ENCODE measurements at places on chromosomes 5 and 9. TPM values are rescaled to one million over a fixed set of nuclear protein-coding genes. Genes with fewer than 3 reads are reported as not detected.
A peak's percentile ranks its signal among the peaks of the same experiment; 100 is the strongest.

GRCh38 chr5:42870882-42871418 is 59.3 kb upstream of the SELENOP start:
- DNase-seq: no peak

DNA sequence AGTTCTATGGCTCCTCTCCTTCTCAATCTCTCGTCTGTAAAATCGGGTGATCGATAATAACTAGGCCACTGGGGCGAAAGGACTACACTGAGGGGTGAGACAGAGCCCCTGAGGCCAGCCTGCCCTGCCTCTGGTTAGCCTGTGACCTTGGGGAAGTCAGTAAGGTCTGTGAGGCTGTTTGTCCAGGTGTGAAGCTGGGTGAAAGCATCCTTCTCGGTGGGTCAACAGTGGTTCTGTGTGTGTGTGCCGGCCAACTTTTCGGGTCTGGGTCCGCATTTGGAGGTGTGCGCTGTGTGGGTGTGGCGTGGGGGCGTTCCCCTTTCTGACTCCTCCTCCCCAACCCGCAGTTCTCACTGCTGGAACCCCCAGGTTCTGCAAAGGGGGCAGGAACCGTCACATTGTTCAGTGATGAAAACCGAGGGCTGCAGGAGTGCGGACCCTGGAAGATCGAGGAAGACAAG is 5.0 kb upstream of the RNF44 start:
- no peak for DNase-seq

- DNase-seq: no peak
Observed at GRCh38 chr9:7671847-7672246, 127.7 kb downstream of the DMAC1 start.

- DNase-seq: peak; percentile 100
Observed at GRCh38 chr9:14366076-14366475, 52.1 kb upstream of the NFIB start.

DNA sequence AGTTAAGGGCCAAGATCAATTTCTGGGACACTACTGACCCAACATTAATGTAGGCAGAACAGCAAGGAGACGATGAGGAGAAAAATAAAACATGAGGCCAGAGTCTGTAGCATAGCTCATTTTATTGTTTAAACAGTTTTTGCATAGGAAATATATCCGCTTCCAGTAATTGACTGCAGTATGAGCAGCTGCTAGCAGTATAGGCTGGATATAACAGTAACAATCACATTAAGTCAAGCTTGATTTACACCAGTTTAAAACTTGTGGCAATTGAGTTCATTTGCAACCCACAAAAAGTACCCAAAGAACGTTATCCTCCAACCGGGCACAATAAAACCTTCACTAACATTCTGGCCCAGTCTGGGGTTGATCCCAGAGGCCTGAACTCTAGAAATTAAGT is 232.2 kb downstream of the NFIB start:
- no peak for DNase-seq

DNA sequence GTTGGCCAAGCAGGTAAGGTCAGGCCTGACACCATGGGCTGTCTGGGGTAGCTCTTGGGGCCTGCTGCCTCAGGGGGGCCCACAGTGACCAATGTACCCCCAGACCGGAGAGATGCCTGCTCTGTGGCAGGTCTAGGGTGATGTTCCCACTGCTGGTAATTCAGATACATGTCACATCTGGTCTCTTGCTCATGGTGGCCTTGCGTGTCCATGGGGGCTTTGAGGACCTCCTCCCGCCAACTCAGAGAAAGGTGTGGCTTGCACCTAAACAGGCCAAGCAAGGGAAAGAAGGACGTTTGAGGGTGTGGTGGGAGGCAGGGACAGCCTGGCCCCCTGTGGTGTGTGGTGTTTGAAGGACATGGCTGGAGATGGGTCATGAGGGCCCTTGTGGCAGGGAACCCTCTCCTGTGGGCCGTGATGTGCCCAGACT is 75.2 kb downstream of the PHF2 start:
- DNase-seq: no peak

DNA sequence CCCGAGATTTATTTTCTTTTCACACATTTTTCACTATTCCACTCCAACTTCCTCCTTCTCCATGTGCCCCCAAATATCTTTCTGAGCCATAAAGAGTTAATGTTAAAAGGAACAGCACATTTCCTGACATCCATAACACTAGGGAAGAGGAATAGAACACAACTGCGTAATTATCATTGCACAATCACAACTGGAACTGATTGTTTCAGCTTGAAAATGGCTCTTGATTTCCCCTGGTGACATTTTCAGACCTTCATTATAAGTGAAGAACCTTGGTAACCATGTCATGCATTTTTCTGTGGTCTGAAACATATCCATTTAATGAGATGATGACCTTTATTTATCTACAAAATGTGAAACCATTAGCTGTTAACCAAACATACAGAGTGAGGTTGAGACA is 82.4 kb downstream of the PCSK1 start:
- DNase-seq: no peak

DNA sequence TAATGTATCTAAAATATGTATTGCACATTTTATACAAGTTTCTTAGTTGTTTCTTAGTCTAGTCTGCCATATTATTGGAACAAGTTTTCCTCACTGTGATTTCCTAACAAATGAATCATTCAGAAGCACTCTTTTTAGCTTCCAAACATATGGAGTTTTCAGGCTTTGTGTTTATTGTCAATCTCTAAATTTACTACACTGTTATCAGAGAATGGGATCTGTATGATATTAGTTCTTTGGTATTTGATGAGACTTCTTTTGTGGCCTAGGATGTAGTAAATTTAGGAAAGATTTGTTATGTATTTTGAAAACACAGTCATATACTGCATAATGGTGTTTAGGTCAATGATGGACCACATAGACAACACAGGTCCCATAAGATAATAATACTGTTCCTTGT is 25.7 kb downstream of the SREK1IP1 start:
- no peak for DNase-seq

- peak; percentile 49 for DNase-seq
Observed at GRCh38 chr5:62093976-62094375, 212.0 kb upstream of the KIF2A start.

The RNF183 gene
- total RNA-seq: not detected

The WNK2 gene
- total RNA-seq: not detected

Data from fibroblast of the aortic adventitia (primary cell).